ENCODE measurements at places on chromosomes 12 and 14.
A peak's percentile ranks its signal among the peaks of the same experiment; 100 is the strongest.

DNA sequence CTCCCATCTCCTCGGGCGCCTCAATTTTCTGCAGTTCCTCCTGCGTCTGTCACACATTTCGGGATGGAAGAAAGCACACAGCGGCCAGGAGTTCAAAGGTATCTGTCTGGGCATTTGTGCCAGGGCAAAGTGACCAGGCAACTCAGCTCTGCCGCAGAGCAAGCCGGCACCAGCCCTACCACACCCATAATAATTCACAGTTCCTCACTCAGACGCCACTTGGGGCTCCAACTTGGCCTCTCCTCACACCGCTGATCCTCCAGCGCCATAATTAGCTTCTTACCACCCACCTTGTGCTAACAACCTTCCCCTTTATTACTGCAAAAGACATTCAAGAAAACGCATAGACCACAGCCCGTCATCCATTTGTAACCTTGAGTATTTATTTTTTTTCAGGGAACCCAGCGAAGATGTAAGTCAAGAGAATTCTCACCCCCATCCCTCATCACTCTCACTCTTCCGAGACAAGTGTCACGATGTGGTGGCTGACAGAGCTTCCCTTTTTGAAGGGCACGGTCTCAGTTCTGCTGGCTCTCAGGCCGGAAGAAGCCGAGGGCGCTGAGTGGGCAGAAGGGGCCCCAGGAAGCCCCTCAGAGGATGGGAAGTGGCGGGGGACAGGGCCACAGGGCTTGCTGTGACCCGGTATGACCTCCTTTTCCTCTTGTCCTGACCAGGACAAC, 25.2 kb upstream of the NCOR2 start:
- H3K4me3 ChIP-seq: no peak overlapping the region
- no peak for DNase-seq
- peaks cover 64% of the 10 kb centered on the region for H3K27me3 ChIP-seq

- no peaks in the 10 kb centered on the region for H3K36me3 ChIP-seq
- peaks cover 70% of the 10 kb centered on the region for H3K27me3 ChIP-seq
- no peak overlapping the region for H3K27ac ChIP-seq
Observed at GRCh38 chr12:94875525-94875924, 128.0 kb downstream of the NDUFA12 start.

DNA sequence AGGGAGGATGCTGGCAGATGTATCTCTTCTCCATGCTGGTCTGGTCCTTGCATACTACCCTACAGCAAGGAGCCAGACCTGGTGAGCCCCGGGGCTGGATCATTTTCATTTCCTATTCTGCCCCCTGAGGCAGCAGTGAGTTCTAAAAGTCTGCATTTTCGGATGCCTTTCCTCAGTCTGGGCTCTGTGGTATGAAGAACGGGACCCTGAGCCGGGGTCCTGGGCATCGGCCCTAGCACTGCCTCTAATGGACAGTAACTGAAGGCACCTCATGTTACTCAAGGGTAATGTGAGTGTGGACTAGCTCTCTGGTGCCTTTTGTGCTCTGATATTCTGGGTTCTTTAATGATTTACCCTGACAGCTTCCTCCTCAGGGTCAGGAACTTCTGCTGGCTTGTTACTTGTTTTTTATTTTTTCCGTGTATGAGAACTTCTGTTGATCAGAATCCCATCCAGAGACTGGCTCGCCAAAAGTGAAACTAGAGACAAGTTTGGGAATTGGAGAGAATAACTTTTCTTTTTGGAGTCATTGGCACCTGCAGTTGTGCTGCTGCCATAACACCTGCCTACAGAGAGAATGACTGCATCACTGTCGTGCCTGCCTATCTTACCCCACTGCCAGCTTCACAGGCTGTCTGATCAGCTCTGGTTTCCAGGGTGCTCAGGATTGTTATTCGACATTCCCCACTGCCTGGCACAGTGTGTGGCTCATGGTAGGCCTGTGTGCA, 62.3 kb downstream of the SUSD6 start:
- H3K27ac ChIP-seq: peak overlapping the region; percentile 91
- DNase-seq: no peak
- peaks cover 34% of the 10 kb centered on the region for H3K36me3 ChIP-seq
- peaks cover 87% of the 10 kb centered on the region for H3K4me1 ChIP-seq
- H3K4me3 ChIP-seq: peak overlapping the region; percentile 27

- no peaks in the 10 kb centered on the region for H3K27me3 ChIP-seq
- peaks cover 29% of the 10 kb centered on the region for H3K4me1 ChIP-seq
- no peak overlapping the region for H3K27ac ChIP-seq
- peaks cover 36% of the 10 kb centered on the region for H3K36me3 ChIP-seq
- DNase-seq: no peak
- no peak overlapping the region for H3K4me3 ChIP-seq
Observed at GRCh38 chr12:89453121-89453978, 71.2 kb downstream of the GALNT4 start.

GRCh38 chr12:82425241-82425640, 66.9 kb downstream of the METTL25 start:
- no peak overlapping the region for H3K27ac ChIP-seq
- no peak overlapping the region for H3K4me3 ChIP-seq
- H3K4me1 ChIP-seq: no peaks in the 10 kb centered on the region
- DNase-seq: no peak
- no peaks in the 10 kb centered on the region for H3K36me3 ChIP-seq
- H3K27me3 ChIP-seq: no peaks in the 10 kb centered on the region

GRCh38 chr14:76710056-76711010, 50.9 kb upstream of the VASH1 start:
- DNase-seq: peak; percentile 44
- peaks cover 14% of the 10 kb centered on the region for H3K27me3 ChIP-seq
- H3K27ac ChIP-seq: peak overlapping the region; percentile 58
- H3K4me1 ChIP-seq: no peaks in the 10 kb centered on the region
- H3K36me3 ChIP-seq: no peaks in the 10 kb centered on the region

DNA sequence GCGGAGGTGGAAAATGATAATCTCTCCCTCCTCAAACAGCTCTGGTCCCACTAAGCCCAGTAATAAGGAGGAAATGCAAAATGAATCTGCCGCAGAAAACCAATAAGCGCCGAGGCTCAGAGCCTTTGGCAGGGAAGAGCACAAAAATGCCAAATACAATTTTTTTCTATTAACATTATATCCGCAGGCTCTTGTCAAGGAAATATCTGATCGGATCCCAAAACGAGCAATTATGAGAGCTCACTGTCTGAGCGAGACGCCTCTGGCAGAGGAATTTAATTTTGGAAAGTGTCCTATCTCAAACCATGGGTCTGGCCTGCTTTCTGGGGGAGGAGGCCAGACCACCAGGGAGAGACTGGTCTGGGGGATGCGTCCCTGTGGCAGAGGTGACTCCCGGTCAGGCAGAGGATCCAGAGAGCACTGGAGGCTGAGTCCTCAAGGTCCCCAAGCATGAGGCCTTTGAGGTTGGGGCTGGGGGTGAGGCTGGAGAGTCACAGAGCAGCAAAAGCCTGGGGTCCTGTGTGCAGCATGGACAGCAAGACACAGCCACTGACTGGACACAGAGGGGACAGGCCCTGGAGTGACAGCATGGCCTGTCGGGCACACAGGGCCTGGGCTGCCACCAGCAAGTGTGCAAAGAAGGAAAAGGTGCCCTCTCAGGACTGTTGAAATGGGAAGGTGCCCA, 342.8 kb upstream of the SFSWAP start:
- H3K27ac ChIP-seq: no peak overlapping the region
- H3K36me3 ChIP-seq: no peaks in the 10 kb centered on the region
- H3K4me1 ChIP-seq: no peaks in the 10 kb centered on the region
- no peak overlapping the region for H3K4me3 ChIP-seq
- H3K27me3 ChIP-seq: no peaks in the 10 kb centered on the region
- no peak for DNase-seq
